CD4-positive, alpha-beta T cell treated with Interleukin-15 for 4 hours (primary cell): ENCODE measurements at places on chromosomes 12 and 14.

- DNase-seq = no peak
Measured at GRCh38 chr14:73724696-73725095, 10.5 kb upstream of the PNMA1 start.

- DNase-seq = no peak
Measured at GRCh38 chr14:105355850-105356604, 41.5 kb downstream of the PACS2 start.

DNA sequence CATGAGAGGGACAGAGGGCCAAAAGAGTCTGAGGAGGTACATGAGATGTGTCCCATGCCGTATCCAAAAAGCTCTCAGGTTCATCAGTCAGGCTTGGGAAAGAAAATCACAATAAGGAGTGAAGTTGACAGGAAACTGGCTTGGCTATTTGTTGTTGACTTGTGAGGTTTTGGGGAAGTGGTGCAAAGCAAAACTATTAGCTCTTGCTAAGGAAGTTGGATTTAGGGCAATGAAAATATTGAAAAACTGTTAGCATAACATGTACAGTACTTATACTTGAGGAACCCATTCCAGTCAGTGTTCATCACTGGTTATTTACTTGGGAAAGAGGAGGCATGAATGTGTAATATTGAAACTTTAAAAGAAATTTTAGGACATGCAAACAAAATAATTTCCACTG is 145.9 kb downstream of the DUSP6 start:
- DNase-seq = no peak

DNA sequence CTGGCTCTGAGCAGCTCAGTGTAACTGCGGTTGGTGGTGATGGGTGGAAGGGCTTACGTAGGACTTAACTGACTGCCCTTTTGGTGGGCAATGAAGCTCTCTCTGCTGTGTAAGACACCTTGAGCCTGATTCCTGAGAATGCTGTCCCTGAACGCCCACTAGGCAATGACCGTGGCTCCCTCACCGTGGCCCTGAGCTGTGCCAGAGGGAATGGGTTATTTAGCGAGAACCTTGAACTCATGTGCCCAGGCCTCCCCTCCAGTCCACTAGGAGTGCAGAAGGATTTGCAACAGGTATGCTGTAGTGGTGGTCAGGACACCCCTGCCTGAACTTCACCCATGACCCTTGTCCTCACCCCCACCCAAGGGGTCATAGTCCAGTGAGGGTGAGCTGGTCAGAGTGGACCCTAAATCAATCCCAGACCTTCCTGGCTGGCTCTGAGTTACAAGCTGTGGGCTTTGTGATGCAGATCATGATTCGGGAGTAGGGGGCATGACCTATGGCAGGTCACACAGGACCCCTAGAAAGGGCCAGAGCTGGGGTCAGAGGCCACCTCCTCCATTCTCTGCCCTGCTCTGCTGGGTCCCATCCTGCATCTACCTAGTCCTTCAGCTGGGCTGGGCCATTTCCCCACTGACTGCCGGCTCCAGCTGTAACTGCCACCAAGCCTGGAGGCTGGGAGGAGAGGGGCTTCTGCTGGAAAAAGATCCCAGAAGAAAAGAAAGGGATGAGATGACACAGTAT is 14.5 kb upstream of the ANKRD33 start:
- no peak for DNase-seq

DNA sequence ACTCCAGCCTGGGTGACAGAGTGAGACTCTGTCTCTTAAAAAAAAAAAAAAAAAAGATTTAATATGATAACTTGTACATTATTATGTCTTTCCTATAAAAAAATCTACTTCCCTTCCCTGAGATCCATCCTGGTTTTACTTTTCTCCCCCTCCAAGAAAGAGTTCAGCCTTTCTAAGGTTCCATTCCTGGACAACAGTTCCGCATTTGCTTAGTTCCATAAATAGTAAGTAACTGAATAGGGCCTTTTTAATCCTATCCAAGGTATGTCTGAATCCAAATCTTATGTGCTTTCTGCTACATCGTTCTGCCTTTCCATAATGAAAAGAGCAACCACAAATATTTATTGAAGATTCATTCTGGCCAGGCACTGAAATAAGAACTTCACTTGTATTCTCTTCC is 187.8 kb downstream of the DACT1 start:
- no peak for DNase-seq

- no peak for DNase-seq
Measured at GRCh38 chr14:42683707-42684106, 1077.0 kb downstream of the LRFN5 start.

- no peak for DNase-seq
Measured at GRCh38 chr12:56243731-56244181, 13.9 kb downstream of the SLC39A5 start.

DNA sequence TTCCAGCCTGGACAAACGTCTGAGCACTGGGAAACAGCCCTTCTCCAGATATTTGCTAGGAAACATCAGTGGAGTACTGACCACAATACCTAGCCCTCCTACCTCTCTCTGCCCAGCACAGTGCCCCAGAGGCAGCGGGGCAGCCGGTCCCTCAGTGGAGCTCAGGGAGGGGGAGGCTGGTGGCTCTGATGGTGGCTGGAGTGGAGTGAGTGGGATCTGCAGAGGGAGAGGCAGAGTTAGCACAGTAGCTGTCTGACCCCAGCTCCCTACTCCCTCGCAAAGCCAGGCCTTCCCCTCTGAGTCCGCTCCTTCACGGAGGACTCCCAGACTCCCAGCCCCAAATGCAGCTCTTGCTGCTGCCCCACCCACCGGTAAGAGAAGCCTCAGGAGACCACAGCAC is 30.0 kb downstream of the NCKAP5L start:
- no peak for DNase-seq

- DNase-seq = no peak
Measured at GRCh38 chr12:12265571-12266388, 1.1 kb downstream of the LRP6 start.

- DNase-seq = no peak
Measured at GRCh38 chr12:120690978-120691377, 4.0 kb downstream of the MLEC start.

- no peak for DNase-seq
Measured at GRCh38 chr14:101476916-101477553, 84.3 kb upstream of the DIO3 start.

GRCh38 chr12:96729886-96730285 is 177.2 kb upstream of the NEDD1 start:
- DNase-seq = no peak

- DNase-seq = no peak
Measured at GRCh38 chr12:56763753-56764657, 881 bp downstream of the HSD17B6 start.

- no peak for DNase-seq
Measured at GRCh38 chr12:52495389-52495788, 2.3 kb upstream of the KRT6A start.

DNA sequence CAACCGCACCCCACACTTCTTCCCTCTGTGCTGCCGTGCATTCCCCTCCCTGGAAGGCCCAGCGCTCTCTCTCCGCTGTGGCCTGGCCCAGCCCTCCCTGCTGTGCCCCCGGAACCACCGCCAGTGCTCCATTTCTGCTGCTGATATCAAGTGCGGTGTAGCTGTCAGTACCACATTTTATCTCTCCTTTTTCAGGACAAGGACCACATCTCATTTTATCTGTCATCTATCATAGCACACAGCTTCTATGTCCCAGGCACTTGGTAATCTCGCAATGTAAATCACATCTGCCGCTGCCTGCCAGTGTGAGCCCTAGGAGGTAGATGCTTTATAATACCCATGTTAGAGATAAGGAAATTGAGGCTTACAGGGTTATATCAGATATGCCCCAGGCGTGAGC is 18.3 kb downstream of the IL31 start:
- DNase-seq = no peak

DNA sequence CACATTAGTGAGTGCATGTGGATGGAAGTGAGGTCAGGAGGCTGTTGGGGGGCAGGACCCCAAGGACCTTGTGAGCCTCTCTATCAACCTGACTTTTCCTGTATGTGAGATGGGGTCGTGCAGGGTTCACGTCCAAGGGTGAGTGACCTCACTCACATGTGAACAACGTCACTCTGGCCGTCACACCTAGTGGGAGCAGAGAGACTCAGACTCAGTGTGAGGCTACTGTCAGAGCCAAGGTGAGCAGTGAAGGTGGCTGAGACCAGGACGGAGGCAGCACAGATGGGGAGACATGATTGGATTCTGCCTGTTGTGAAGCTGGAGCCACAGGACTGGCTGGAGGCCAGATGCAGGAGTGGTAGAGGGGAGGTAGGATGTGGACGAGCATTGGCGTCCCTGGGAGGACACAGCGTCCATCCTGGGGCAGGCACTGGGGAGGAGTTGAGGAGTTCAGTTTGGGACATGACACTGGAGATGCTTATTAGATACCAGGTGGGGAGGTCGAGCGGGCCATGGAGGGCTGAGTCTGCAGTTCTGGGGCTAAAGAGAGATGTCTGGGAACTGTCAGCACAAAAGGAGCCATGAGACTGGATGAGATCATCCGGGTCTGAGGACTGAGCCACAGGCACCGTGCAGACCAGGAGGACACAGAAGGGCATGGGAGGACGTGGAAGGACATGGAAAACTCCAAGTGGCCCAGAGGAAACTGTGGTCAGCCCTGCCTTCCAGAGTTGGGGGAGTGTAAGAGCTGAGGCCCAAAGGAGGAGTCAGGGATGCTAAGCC is 92.8 kb downstream of the LGMN start:
- no peak for DNase-seq

DNA sequence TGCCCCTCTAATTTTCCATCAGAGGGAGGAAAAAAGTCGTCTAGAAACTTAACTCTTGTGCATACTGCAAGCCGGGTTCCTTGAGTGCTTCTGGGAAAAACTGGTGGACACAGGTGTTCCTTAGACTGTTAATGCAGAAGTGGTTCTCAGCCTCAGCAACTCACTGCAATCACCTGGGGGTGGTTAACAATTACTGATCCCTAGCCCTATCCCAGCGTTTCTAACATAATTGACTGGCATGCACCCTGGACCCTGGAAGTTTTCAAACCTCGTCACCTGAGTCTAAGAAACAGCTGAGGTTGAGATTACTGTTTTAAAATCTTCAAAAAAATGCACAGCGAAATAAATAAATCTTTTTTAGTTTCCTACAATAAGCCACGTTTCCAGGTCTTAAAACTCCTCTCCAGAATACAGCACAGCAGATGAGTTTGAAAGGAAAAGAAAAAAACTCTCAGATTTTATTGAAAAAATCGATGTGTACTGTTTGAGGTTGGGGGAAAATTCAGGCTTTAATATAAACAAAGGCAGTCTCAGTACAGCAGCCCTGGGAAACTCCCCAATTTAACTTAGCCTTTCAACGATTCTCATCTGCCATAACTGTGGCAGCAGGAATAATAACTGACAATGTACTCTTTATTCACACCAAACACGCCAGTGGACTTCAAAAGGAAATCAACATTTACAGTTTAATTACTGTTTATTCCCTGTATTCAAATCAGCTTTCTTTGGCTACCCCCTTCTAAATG is 45.4 kb downstream of the PHLDA1 start:
- DNase-seq = no peak

DNA sequence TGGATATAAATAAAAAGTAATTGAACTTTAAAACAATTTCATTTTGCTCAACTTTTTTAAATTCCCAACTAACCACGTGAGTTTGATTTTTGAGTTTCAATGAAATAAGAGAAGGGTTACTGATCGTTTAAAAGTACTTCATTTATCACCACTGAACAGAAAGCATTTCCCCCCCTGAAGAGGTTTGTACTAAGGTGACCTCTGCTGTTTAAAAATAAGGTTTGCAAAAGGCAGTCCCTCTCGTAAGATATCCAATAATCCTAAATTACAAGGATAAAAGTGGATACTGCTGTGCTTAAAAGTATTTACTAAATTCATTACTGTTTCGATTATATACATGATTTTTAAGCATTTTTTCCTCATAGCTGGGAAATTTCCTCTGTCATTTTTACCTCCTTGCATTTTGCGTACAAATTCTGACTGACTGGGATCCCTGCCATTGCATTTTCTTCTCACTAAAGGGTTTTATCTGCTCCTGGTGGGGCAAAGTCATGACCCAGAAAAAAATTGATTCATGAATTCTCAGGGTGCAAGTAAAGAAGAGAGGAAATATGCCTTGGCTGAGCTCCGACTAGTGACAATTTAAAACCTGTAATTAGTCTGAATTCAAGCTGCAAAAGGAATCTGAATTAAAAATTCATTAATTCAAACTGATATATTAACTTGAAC is 463.8 kb downstream of the PRKD1 start:
- DNase-seq = no peak

- no peak for DNase-seq
Measured at GRCh38 chr14:95701846-95702221, 12.1 kb downstream of the TCL1A start.

DNA sequence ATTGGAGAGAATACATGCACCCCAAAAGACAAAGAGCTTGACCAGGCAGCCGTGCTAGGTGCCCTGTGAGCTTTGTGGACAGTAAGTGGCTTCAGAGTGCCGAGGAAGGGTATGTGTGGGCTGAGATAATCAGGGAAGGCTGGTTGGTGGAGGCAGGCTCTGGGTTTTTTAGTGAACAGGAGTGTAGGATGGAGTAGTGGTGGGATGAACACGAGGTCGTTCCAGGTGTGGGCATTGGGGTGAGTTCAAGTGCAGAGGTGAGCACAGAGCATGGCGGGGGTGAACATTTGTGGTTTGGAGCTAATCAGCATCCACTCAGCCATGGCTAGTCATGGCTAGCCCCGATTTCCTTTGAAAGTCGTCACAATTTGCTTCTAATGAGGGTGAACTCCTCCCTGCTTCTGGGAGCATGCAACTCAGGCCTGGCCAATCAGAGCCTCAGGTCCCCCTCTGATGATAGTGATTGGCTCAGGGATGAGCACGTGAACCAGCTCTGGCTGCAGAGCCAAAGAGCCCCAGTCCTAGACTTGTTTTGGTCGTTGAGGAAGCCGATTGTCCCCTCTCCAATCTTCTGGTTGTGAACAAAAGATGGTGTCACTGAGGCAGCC is 40.7 kb upstream of the TCL1B start:
- DNase-seq = no peak

DNA sequence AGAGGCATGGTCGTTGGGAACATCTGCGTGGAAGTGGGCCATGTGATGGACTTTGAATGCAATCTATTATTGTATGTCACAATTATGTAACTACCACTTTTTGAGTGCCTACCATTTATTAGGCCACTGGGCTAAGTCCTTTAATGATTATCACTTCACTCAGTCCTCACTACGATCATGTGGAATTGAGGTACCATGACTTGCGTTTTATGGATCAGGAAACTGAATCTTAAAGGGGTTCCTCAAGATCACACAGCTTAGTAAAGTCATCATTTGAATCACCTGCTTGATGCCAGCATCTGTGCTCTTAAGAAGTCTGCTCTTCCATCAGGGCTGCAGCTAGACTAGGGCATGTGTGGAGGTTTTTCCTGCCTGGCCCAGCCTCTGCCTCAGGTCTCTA is 136.7 kb downstream of the DAD1 start:
- DNase-seq = no peak

- DNase-seq = no peak
Measured at GRCh38 chr14:104843006-104843405, 22.1 kb upstream of the CEP170B start.

DNA sequence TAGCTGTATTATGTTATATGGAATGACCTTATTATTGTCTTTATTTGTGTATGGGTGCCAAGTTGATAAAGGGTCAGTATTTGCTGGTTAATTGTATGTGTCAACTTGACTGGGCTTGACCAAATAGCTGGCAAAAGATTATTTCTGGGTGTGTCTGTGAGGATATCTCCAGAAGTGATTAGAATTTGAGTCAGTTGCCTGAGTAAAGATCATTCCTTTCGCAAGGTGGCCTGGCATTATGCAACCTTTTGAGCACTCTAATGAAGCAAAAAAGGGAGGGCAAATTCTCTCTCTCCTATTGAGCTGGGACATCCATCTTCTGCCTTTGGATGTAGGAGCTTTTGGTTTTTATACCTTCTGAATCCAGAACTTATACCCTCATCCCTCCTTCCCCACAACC is 82.2 kb downstream of the ATXN7L3B start:
- DNase-seq = no peak

GRCh38 chr12:84619053-84619571 is 293.5 kb downstream of the SLC6A15 start:
- DNase-seq = no peak
